AG08395 (cell line): ENCODE measurements at places on chromosomes 13 and 19.

DNA sequence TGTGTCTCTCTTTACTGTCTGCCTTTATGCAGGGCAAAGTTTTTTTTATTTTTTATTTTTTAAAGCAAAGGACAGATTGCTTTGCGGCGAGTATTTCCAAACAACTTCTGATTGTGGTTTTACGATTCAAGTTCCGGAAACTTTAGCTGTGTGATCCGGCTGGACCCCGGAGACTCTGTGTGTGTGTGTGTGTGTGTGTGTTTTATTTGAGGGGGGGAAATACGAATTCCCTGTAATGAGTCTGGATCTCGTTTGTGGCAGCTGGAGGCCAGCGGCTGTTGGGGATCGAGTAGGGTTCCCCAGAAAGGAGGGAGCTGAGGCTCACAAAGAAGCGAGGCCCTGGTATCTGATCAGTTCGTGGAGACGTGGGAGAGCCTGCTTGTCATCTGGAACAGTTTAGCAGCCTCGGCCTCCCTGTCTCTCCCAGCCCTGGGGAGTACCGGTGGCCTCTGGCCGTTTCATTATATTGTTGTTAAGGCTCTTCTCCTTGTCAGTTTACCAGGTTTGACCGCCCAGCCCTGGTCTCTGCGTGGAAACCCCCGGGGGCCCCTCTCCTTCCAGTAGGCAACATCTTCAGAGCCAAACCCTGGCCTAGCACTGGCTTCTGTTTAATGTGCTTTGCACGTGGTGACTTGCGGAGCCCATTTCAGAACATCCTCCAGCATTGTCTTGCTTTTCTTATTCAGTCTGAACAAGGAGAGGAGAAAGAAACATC, 1.3 kb downstream of the FARP1 start:
- peak; percentile 40 for DNase-seq

GRCh38 chr13:114279758-114280355, 1.5 kb upstream of the UPF3A start:
- DNase-seq: no peak

DNA sequence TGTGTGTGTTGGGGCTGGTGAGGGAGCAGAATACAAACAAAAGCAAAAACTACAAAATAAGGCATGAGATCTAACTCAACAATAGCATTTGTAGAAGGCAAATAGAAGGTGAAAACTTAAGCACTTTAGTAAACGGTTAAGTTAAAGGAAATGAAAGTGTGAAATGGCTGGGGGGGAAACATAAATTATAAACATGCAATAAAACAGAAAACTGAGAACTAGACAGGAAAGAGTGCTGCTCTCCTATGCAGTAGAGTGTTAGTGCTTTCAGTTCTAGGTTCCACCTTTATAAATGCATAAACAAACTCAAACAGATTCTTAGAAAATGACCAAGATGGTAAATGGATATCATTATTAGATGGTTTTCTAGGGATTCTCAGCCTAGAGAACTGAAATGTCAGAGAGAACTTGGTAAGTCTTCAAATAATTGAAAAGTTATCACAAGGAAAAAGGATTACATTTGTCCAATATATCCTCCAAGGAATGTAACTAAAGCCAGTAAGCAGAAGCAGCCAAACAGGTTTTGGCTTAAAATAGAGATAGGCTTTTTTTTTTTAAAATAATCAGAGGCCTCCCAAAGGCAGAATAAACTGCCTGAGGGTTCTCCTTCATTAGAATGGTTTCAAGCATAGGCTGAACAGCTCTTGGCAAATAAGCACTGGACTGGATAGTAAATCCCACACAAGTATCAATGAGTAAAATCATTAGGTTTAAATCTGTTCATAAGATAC, 23.3 kb downstream of the RBM26 start:
- DNase-seq: no peak

DNA sequence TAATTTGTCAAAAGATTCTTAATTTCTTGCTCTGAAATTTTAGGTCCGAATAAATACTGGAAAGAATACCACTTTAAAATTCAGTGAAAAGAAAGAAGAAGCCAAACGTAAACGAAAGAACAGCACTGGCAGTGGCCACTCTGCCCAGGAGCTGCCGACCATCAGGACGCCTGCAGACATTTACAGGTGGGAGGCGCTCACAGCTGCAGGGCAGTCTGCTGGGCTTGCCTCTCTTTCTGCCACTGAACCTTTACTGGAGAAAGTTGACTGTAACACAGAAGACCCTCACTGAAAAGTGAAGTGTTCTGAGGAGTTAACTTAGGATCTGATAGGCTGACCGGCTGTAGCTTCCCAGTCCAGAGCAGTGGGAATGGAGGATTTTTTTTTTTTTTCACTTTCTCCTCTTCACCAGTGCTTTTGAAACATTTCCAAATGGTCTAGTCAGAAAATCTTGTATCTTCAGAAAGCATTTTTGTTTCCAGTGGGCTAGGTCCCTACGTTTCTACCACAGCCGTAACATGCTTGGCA, 69.1 kb downstream of the URI1 start:
- peak; percentile 17 for DNase-seq

GRCh38 chr13:28532388-28533124, 37.6 kb upstream of the FLT1 start:
- peak; percentile 17 for DNase-seq

DNA sequence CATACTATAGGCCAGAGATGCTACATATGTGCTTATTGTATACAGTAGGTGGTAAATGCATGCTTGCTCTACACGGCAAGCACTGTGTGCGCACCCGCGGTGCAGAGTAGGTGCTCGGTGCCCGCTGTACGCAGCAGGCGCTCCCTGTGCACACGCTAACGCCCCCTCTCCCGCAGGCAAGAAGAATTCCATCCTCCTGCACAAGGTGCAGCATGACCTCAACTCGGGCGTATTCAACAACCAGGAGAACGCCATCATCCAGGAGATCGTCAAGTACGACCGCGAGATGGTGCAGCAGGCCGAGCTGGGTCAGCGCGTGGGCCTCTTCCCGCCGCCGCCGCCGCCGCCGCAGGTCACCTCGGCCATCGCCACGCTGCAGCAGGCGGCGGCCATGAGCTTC, 17.7 kb downstream of the POLRMT start:
- no peak for DNase-seq

GRCh38 chr13:30580852-30581502, 36.7 kb upstream of the USPL1 start:
- no peak for DNase-seq

- DNase-seq: peak; percentile 62
Observed at GRCh38 chr19:1624458-1624857, 19.2 kb upstream of the UQCR11 start.

DNA sequence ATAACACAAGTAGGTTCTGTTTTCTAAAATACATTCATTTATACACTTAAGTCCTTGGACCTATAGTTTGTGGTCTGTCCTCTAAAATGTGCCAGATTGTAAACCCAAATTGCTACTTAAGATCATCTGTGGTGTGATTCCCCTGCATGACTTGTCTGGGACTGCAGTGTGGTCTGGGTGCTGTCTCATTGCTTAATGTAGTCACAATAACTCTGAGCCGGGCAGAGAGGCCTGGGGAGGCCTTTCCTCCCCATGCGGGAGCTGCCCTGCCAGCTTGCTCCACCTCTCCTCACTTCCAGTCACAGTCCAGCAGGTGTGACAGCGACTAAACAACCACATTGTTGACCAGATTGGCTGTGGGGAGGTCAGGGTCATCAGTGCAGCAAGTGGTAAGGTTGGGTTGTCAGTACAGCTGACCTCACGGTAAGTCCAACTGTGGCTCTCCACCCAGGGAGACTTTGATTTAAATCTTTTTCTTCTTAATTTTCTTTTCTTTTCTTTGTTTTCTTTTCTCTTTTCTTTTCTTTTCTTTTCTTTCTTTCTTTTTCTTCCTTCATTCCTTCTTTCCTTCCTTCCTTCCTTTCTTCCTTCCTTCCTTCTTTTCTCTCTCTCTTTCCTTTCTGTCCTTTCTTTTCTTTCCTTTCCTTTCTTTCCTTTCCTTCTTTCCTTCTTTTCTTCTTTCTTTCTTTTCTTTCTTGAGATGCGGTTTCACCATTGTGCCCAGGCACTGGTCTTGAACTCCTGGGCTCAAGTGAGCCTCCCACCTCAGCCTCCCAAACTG, 4.4 kb upstream of the TUBA3C start:
- no peak for DNase-seq

DNA sequence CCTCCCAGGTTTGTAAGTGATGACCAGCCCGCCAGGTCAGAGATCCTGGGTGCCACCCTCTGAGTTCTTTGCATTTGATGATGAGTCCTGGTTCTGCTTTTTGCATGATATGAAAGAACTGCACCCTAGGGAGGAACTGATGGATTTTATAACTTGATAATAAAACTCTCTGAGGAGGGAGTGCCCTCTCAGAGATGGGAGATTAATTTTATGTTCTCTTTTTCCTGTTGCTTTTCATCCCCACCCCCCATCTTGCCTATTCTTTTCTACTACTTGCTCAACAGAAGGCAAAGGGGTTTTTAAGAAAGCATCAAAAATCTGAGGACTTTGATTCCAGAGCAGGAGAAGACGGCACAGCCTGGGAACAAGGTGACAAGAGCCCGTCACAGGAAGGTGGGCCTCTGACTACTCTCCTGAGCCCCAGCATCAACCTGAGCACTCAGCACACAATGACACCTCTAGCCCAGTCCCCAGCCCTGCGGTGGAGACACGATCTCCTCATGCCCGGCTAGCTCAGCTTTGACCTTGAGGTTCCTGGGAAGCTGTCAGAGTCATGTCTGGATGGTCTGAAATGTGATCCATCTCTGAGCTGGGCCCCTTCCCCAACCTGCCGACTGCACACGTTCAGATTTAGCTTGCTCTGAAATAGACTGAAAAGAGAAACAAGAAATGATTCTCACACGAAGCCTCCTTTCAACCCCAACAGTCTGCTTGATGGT, 69.1 kb downstream of the SIAH3 start:
- DNase-seq: no peak

DNA sequence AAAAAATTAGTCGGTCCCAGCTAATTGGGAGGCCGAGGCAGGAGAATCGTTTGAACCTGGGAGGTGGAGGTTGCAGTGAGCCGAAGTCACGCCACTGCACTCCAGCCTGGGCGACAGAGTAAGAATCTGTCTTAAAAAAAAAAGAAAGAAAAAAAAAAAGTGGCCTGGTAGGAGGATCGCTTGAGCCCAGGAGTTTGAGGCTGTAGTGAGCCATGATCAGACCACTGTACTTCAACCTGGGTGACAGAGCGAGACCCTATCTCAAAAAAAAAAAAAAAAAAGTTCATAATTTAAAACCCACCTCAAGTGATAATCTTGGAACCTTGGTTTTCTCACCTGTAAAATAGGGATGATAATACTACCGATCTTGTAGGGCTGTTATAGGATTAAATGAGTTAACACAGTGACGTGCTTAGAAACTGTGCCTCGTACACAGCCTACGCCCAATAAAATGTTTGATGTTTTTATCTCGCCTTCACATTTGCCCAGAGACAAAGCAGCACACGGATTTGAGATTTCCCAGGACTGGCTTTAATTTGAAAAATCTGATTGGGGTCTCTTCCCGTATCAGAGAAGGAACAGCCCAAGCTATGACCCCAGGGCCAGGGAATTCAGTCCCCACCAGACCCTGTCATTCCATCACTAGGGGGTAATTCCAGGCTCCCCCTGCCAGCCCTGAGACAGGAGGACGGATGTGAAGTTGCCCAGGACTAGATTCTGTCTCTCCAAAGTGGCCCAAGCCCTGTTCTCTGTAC, 3.6 kb downstream of the SERTAD1 start:
- DNase-seq: no peak

GRCh38 chr19:1295169-1296012, 9.7 kb downstream of the EFNA2 start:
- DNase-seq: peak; percentile 73

DNA sequence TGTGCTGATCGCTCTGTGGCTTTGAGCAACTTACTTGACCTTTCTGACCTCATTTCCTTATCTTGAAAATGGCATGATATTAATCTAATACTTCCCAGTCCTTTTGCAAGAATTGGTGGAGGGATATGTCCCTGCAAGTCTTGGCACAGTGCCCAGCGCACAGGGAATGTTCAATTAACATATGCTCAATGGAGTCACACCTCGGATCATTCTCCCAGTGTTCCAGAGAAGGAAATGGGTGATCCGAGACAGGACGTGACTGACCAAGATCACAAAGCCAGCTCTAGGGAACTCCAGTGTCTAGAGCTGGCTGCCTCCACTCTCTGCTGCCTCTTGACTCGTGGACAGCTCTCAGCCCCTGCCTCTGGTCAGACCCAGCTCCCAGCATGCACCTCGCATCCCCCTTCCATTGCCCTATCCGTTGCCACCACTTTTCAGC, 3.6 kb downstream of the CDC42EP5 start:
- DNase-seq: no peak

GRCh38 chr13:33550885-33551284, 265.3 kb upstream of the STARD13 start:
- DNase-seq: no peak

- peak; percentile 59 for DNase-seq
Observed at GRCh38 chr13:113305208-113305607, 8.2 kb downstream of the LAMP1 start.

DNA sequence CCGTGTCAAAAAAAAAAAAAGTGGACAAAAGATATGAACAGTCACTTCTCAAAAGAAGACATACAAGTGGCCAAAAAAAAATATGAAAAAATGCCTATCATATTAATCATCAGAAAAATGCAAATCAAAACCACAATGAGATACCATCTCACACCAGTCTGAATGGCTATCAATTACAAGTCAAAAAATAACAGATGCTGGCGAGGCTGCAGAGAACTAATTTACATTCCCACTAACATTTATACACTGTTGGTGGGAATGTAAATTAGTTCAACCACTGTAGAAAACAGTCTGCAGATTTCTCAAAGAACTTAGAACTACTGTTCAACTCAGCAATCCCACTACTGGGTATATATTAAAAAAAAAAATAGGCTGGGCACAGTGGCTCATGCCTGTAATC, 26.5 kb upstream of the FOXO1 start:
- no peak for DNase-seq

GRCh38 chr13:104281910-104282309, 1215.7 kb upstream of the SLC10A2 start:
- DNase-seq: no peak

DNA sequence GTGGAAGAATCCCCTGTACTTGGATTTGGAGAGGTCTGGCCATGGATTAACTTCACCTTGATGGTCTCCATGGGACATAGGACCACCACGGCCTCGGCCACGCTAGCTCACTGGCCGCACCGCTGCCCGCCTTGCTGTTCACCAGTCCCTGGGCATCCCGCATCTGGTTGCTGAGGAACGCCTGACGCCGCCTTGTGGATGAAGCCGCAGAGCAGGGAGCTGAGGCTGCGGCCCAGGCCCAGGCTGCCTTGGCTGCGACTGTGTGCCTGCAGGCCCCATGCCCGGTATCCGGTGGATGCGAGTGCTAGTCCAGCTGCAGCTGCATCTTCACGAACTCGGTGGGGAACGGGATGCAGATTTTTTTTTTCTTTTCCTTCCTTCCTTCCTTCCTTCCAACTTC, 1407.1 kb downstream of the UQCRFS1 start:
- no peak for DNase-seq
